Thoracic aorta (tissue), 2 donors: ENCODE measurements at places on chromosomes 2 and 18. TPM values are rescaled to one million over a fixed set of nuclear protein-coding genes. Genes with fewer than 3 reads are reported as not detected.

TUBB8B gene
- total RNA-seq: not detected

MC4R gene
- not detected for total RNA-seq

SERPINB13 gene
- total RNA-seq: not detected

LYPD6 gene
- total RNA-seq: 0.27 TPM

CCDC121 gene
- total RNA-seq: 1.9 TPM

SOX11 gene
- not detected for total RNA-seq

TMEFF2 gene
- total RNA-seq: 0.21 TPM

MALT1 gene
- total RNA-seq: 28.8 TPM

ESCO1 gene
- total RNA-seq: 10.3 TPM

KCNK3 gene
- 19.6 TPM for total RNA-seq

SLC16A14 gene
- total RNA-seq: 3.0 TPM

TLX2 gene
- total RNA-seq: not detected

STARD7 gene
- total RNA-seq: 68.1 TPM

KATNAL2 gene
- 5.6 TPM for total RNA-seq

CASP10 gene
- total RNA-seq: 10.3 TPM

GALNT13 gene
- 2.5 TPM for total RNA-seq

SFT2D3 gene
- 7.1 TPM for total RNA-seq

CLEC4F gene
- total RNA-seq: not detected

NAB1 gene
- 51.0 TPM for total RNA-seq

SCLY gene
- 13.3 TPM for total RNA-seq

CFAP53 gene
- not detected for total RNA-seq

SUMO1 gene
- total RNA-seq: 55.2 TPM

DPYSL5 gene
- not detected for total RNA-seq

MC2R gene
- total RNA-seq: not detected

WBP1 gene
- 27.4 TPM for total RNA-seq

UGT1A4 gene
- not detected for total RNA-seq

HOXD13 gene
- not detected for total RNA-seq

NDUFS1 gene
- total RNA-seq: 63.0 TPM

CPO gene
- 3.0 TPM for total RNA-seq

CENPA gene
- not detected for total RNA-seq

SPC25 gene
- total RNA-seq: not detected

SERPINB4 gene
- not detected for total RNA-seq

ASB18 gene
- total RNA-seq: not detected

PRKAG3 gene
- total RNA-seq: 0.28 TPM
